Germinal center (tissue), 1 donor: ENCODE measurements at places on chromosomes 5 and 9.

DNA sequence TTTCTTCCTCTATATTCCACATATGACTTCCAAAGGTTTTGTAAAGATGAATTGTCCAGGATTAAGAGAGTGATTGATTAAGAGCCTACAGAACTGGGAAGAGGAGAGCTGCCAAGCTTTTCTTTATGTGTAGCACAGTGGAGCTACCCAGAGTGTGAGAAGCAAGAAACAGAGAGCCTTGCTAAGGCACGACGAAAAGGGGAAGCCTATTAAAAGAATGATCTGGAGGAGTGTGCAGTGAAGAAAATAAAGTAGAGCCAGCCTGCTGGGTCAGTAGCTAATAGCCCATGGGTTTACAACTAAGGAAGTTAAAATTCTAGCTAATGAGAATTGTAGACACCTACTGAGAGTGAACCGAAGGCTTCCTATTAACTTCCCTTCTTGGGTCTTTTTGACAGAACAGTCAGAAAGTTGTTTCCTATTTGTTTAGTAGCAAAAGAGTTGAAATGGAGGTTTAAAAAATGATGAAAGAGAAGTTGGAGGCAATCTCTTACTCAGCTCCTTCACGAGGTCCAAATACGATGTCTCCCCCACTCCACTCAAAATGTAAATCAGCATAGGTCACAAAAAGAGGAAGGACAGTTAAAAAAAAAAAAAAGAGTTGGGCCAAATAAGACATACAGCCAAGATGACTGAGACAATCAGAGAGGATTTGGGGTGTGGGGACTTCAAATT, 957 bp upstream of the PRR16 start:
- DNase-seq = no peak

- no peak for DNase-seq
Measured at GRCh38 chr5:124234022-124234769, 512.2 kb downstream of the ZNF608 start.

DNA sequence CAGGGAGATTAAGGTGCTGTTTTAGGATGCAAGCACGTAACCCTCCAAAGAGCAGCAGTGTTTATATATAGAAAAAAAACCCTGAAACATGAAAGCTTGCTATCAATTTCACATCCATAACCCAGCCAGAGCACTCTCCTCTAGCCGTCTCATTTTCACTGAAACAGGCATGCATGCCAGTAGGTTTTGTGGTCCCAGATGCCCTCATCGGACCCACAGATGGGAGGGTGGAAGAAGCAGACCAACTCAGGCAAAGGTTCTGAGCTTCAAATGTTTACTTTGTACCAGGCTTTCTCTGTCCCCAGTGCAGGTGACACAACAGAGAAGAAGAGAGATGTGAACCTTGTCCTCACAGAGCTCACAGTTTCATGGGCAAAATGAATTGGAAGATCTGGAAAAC, 127.4 kb upstream of the ATP10B start:
- DNase-seq = no peak

DNA sequence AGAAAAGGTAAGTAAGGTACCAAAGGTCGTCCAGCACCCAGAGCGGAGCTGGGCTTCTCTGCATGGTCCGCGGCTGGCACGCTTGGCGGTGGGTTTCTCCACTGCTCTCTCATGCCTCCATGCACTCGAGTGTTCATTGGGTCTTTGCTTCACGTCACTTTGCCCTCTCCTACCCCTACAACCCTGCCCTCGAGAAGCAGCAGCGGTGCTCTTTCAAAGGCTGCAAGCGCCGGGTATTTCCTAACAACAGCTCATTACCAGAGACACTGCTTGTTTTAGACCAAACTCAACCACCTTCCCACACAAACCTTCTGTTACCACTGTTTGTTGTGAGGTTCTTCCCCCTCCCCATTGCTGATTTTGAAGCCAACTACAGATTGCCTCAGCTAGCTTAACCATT, 21.5 kb upstream of the ZBTB34 start:
- no peak for DNase-seq

- DNase-seq = no peak
Measured at GRCh38 chr5:14528115-14528514, 53.5 kb upstream of the OTULINL start.

GRCh38 chr5:141651728-141652105, 499 bp upstream of the FCHSD1 start:
- no peak for DNase-seq

DNA sequence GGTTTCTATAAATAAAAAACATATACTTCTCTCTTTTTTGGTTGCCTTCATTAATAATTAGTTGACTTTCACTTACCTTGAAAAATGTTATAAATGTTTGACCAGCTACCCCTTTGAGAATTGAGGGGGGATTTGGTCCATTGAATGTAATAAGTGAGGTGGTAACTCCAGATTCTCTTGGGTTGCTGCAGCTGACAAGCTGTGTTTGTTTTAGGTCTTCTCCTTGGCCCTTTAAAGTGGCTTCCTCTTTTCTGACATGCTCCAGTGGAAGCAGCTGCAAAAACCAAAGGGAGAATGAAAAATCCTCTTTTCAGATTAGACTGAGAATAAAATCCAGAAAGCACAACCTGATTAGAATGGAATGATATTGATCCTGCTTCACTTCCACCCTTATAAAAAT, 410.5 kb downstream of the TMEM38B start:
- no peak for DNase-seq
